ENCODE measurements at places on chromosomes 16 and 17.
A peak's percentile ranks its signal among the peaks of the same experiment; 100 is the strongest.

- no peak for DNase-seq
Measured at GRCh38 chr16:51106535-51106934, 44.5 kb downstream of the SALL1 start.

DNA sequence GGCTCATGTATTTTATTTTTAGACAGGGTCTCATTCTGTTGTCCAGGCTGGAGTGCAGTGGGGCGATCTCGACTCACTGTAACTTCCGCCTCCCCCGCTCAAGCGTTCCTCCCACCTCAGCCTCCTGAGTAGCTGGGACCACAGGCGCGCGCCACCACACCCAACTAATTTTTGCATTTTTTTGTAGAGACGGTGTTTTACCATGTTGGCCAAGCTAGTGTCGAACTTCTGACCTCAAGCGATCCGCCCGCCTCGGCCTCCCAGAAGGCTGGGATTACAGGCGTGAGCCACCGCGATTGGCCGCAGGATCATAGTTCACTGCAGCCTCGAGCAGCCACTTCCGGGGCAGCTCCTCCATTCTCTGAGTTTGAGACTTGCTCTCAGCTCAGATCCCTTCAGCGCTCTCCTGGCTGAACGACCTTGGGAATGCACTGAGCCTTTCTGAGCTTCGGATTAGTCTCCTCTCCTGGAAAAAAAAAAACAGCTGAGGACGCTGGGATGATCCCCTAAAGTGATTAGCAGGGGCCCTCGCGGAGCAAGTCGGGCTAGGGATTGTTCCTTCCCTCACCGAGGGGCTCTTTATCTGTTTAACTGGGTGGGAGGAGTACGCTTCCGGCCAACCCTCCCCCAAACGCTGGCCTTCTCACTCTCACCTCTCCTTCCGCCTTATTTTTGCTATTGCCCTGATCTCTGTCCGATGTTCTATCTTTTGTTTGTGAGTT, 1.1 kb upstream of the PKMYT1 start:
- no peak for DNase-seq

GRCh38 chr17:75812096-75813013, 27.7 kb downstream of the UNK start:
- DNase-seq: no peak

DNA sequence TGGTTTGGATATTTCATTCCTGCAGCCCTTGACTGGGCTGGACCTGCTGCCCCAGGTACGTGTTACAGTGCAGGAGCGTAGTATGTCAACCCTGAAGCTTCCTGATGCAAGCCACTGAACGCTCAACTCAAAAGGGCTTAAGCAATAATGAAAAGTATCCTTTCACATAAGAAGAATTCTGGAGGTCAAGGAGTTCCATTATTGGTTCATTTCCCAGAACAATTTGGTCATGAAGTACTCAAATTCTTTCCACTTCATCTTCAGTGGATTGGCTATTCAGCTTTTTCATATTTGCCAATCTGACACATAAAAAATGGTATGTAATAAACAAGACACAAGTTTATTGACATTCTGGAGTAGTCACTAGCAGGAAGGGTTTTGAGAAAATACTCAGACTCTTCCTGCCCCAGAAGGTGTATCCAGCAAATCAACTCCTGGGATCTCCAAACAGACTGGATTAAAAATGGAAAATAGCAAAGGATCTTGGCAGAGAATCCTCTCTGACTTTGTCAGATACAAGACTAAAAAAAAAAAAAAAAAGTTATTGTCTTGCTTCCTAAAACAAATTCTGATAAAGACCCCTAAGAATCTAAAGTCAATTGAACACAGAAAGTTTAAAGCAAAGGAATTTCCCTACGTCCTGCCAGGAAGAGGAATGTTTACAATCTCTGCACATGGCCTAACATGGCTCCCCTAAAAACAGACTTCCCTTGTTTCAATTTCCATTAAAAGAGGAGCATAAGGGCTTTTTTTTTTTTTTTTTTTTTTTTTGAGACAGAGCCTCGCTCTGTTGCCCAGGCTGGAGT, 37.5 kb upstream of the WSB1 start:
- DNase-seq: peak; percentile 77

GRCh38 chr16:74902161-74902560, 82.8 kb downstream of the WDR59 start:
- no peak for DNase-seq

GRCh38 chr17:63557416-63557815, 7.1 kb downstream of the DCAF7 start:
- no peak for DNase-seq

DNA sequence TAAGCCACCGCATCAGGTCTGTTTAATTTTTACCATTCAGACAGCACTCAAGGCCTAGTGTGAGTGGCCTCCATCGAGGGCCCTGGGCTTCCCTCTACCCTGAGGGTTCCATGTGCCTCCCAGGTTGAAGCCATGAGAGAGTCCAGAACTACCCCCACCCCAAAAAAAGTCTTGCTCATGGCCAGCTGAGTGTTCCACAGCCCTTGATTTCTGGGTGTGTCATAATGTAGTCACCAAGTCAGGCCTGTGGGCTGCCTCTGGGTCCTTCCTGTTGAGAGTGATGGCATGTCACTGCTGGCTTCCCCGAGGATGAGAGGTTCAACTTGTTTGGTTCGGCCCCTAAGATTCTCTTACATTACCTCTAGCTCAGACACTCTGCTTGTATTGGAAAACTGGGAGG, 100.6 kb downstream of the PITPNC1 start:
- no peak for DNase-seq

- DNase-seq: no peak
Measured at GRCh38 chr17:72254808-72255449, 134.1 kb downstream of the SOX9 start.

GRCh38 chr16:56066617-56067016, 124.7 kb upstream of the GNAO1 start:
- no peak for DNase-seq

GRCh38 chr17:63151941-63152523, 186.0 kb downstream of the TANC2 start:
- DNase-seq: no peak

GRCh38 chr17:47866941-47867340, 16.0 kb upstream of the SP6 start:
- DNase-seq: no peak

- DNase-seq: no peak
Measured at GRCh38 chr16:89393738-89394406, 96.5 kb downstream of the ANKRD11 start.

- DNase-seq: no peak
Measured at GRCh38 chr17:304461-304860, 48.1 kb downstream of the RPH3AL start.

GRCh38 chr16:87369796-87370719, 13.5 kb downstream of the FBXO31 start:
- DNase-seq: no peak

GRCh38 chr17:47279062-47279801, 25.6 kb downstream of the ITGB3 start:
- DNase-seq: peak; percentile 94

GRCh38 chr16:48109475-48109874, 46.3 kb downstream of the ABCC12 start:
- no peak for DNase-seq

DNA sequence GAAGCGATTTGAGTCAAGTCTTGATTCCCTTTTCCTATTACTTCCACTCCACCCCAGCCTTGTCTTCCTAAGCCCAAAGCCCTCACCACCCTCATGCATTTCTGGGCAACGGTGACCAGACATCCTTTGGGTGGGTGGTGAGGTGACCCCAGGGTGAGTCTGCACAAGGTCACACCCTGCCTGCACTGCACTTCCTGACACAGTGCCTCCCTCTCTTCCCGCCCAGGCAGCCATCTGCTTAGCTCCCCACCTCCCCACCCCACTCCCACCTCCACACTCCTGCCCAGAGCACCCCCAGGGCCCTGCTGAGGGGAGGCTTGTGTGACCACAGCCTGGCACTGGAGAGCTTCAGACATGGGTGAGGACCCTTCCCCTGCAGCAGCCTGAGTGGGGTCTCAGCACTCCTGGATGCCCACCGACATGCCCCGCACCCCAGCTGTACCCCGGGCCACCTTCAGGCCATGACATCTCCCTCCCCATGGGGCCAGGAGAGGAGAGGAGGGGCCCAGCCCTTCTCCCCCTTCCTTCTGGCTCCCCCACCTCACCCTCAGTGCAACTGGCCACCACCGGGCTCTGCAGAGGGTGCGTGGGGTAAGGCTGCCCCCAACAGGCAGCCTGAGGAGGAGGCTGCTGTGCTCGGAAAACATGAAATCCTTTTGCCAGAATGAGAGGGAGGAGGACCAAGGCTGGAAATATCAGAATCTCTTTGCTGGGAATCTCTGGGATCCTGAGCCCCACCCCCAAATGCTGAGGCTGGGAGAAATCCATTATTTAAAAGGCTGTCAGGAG, 68.6 kb downstream of the CCT6B start:
- DNase-seq: no peak

- DNase-seq: no peak
Measured at GRCh38 chr17:69239611-69240600, 11.3 kb upstream of the ABCA10 start.

DNA sequence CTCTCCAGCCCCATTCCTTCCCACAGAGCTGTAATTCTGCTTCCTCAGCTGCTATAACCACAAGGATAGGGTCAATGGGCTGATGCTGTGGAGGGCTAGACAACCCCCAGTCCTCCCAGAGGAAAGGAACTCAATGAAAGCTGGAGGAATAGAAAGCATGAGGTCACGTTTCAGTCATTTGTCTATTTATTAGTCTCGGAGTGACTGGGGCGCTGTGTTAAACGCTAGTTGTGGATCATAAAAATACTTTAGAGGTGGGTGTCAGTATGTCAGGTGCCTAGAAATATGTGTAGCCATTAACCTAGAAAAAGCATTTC, 787 bp upstream of the CCL3L1 start:
- no peak for DNase-seq

GRCh38 chr17:41772218-41772585, 14.3 kb downstream of the JUP start:
- no peak for DNase-seq

DNA sequence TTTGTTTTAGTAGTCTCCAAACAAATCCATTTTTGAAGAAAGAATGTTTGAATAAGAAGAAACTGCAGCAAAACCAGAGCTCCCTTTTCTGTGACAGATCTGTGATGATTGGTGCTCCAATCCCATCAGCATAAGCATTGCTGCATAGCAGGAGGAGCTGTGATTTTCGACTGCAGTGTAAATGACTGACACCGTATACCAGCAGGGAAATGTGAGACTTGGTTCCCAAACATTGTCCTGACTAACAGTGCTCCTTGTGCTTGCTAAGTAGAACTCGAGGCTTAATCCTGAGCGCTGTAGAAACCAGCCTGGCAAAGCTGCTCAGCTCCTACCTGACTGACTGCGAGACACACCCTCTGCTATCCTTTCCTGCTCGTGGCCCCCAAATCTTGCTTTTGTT, 57.2 kb downstream of the NUP93 start:
- DNase-seq: no peak

GRCh38 chr17:76927577-76927976, 59.4 kb downstream of the MGAT5B start:
- DNase-seq: no peak

GRCh38 chr17:63477480-63478440, 899 bp downstream of the ACE start:
- DNase-seq: no peak

GRCh38 chr17:80618304-80618703, 73.7 kb downstream of the RPTOR start:
- no peak for DNase-seq

GRCh38 chr16:19227643-19228042, 57.9 kb upstream of the CLEC19A start:
- no peak for DNase-seq

GRCh38 chr17:82100502-82101298, 2.7 kb upstream of the FASN start:
- DNase-seq: no peak

DNA sequence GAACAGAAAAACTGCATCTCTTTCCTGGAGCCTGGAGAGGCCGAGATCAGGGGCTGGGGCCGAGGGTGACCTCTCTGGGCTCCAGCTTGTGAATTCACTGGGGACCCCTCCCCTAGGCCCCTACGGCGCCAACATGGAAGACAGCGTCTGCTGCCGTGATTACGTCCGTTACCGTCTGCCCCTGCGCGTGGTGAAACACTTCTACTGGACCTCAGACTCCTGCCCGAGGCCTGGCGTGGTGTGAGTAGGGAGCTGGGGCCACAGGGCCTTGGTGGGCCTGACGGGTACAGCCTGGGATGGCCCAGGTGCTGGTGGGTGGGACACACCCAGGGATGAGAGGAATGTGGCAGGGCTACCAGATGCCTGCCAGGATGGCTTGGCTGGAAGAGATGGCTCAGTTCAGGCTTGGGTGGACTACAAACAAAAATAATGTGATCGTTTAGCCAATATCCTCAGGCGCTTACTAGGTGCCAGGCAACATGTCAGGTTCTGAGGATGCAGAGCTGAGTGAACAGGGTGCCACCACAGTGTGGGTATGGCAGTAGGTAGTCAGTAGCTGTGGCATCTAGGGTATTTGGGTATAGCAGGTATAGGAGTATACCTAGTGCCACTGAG, 1.8 kb downstream of the CCL22 start:
- DNase-seq: no peak

DNA sequence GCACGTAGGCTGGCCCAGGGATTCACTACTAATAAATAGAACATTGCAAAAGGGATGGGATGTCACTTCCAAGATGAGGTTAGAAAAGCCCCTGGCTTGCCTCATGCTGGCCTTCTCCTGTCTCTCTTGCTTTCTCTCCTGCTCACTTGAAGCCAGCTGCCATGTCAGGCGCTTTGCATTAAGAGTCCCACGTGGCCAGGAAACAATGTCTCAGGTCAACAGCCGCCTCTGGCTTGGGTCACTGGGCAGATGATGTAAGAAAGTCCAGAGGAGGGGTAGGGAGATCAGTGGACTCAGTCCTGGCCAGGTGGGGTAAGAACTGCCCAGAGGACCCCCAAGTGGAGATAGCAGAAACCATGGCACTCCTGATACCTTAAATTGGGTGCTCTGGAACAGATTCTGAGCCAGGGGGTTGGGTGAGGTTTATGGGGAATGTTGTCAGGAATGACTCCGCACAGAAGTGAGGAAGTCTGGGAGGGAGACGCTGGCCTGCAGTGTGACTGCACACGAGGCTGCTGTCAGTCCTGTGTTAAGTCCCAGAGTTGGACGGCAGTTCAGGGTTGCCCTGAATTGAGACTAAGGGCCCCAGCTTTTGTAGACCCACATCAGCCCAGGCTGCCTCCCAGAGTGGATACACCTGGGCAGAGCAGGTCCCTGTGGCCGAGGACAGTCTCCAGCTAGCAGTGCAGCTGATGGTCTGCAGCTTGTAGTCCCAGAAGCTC, 17.7 kb downstream of the C16orf82 start:
- no peak for DNase-seq

DNA sequence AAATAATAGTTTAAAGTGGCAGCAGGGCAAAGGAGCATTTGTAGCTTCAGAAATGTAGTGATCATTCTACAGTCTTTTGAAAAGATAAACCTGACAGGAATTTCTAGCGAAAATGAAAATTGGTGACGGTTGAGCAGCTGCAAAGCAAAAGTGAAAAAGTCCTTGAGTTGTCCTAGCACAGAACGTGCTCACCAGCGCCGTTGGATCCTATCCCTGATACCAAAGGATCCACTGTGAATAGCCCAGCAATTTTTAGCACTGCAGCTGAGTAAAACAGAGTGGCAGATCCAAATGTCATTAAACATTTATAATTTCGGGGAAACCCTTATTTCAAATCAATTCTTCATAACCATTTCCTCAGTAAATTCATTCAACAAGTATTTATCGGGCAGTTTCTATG, 453.8 kb upstream of the HSBP1 start:
- no peak for DNase-seq

Data from AG04449 (cell line).